ENCODE measurements at places on chromosomes 1 and 21.

GRCh38 chr1:167003711-167004110 lies 14.6 kb downstream of the MAEL start:
- DNase-seq, result no peak

DNA sequence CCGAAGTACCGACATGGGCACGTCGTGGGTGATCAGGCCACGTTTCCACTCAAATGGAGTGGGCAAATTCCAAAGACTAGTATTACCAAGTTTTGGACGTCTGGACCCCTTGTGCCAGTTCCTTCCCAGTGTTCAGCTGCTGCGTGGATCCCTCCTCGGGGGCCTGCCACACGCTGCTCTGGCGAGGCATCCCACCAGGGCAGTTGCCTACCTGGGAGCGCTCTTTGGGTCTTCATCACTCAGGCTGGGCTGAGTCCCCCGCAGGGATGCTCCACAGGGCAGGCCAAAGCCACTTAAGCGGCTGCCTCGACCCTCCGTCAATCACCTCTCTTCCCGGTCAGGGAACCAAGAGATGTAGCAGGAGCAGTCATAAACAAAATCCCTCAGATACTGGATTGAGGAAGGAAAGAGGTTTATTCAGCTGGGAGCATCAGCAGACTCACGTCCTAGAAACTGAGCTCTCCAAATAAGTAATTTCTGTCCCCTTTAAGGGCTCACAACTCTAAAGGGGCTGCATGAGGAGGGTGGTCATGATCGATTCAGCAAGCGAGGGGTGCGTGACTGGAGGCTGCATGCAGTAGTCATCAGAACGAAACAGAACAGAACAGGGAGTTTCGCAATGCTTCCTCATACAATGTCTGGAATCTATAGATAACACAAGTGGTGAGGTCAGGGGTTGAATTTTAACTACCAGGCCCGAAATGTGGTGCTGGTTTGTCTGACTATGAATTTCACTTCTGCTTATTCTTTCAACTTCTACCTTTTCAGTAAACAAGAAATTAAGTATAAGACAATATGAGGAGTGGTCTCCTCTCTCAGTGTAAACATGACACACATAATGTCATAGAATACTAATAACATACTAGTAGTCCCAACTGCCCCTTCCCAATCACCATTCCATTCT lies 998.6 kb upstream of the NCAM2 start:
- no peak for DNase-seq

GRCh38 chr1:229536982-229537381 lies 21.5 kb downstream of the ABCB10 start:
- no peak for DNase-seq

GRCh38 chr1:36122062-36123030 lies 2.7 kb downstream of the COL8A2 start:
- DNase-seq, result no peak

DNA sequence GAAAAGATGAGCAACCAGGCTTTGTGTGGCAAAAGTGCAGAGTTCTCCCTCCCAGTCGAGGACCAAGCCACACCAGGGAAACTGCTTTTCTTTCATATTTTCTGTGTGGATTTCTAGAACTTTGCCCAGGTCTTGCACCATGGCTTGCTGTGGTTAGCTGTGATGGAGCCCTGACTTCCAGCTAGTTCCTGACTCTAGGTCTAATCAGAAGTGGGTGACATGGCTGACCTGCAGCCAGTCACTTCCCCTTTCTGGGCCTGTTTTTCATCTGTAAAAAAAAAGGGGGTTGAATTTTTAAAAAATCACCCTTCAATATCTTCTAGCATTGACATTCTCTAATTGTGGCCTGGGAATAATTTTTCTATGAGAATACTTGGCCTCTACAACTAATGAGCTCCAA lies 491.2 kb upstream of the USP24 start:
- no peak for DNase-seq

GRCh38 chr1:33367485-33368405 lies 46.8 kb upstream of the A3GALT2 start:
- DNase-seq, result peak; percentile 83

- DNase-seq, result no peak
These were observed 236.9 kb downstream of the RERE start for GRCh38 chr1:8580566-8580965.

All from stimulated activated CD4-positive, alpha-beta T cell treated with anti-CD3 and anti-CD28 coated beads, TNF-alpha, amount 100 ng/mL, for 1 hour (primary cell).